Esophagus muscularis mucosa (tissue), 4 donors: ENCODE measurements at places on chromosomes 7 and 10. TPM values are rescaled to one million over a fixed set of nuclear protein-coding genes. Genes with fewer than 3 reads are reported as not detected.
A peak's percentile ranks its signal among the peaks of the same experiment; 100 is the strongest.

NAT16 gene
- not detected for total RNA-seq

DNA sequence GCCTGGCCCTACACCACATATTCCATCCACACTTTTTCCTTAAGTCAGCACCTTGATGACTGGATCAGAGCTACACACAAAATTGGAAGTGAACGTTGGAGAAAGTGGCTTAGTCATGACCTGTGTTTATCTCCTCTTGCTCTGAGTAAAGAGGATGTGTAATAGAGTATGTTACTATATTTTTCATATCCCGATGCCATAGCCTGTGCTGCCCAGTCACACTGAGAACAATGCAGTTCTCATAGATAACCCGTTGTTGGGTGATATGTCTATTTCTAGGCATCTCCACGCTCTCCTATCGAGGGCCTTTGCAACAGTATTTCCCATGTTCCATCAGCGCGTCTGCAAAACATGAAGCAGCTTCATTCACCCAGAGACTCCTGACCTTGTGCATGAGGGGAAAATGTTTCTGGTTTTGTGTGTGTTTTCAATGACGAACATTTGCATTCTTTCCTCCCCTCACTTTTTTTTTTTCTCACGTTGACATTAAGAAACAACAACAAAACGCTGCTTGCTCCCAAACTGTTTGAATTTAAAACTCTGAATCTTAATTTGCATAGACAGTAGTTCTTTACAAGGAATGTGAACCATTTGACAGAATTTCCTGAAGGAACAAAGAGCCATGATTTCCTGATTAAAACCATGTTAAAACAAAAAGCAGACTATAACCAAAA, 43.4 kb downstream of the GRK5 start:
- no peak for DNase-seq

GRCh38 chr7:137962875-137963507, 38.9 kb downstream of the CREB3L2 start:
- DNase-seq = no peak

ITPRID1 gene
- total RNA-seq = not detected

KCNH2 gene
- total RNA-seq = 29.8 TPM

HOXA4 gene
- 20.7 TPM for total RNA-seq

GRCh38 chr7:95693551-95694333, 78.6 kb upstream of the DYNC1I1 start:
- no peak for DNase-seq

- DNase-seq = no peak
These were observed 925.1 kb downstream of the LRMDA start for GRCh38 chr10:76356557-76356956.

SLC26A3 gene
- 4.5 TPM for total RNA-seq

DGKI gene
- total RNA-seq = 2.0 TPM

DNA sequence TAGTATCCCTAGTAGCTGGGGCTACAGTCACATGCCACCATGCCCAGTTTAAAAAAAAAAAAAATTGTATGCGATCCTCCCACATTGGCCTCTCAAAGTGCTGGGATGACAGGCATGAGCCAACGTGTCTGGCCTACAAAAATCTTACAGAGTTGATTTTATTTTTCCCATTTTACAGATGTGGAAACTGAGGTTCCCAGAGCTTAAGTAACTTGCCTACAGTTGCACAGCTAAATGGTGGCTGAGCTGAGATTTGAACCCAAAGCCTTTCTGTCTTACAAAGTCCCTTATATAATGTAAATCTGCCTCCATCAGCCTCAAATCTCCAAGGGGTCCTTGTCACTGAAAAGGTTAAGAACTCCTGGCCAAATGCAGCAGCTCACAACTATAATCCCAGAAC, 24.6 kb upstream of the LIMK1 start:
- no peak for DNase-seq

- DNase-seq = no peak
These were observed 99.9 kb downstream of the CREM start for GRCh38 chr10:35226507-35226906.

UNCX gene
- total RNA-seq = not detected

KLF14 gene
- total RNA-seq = not detected

DNA sequence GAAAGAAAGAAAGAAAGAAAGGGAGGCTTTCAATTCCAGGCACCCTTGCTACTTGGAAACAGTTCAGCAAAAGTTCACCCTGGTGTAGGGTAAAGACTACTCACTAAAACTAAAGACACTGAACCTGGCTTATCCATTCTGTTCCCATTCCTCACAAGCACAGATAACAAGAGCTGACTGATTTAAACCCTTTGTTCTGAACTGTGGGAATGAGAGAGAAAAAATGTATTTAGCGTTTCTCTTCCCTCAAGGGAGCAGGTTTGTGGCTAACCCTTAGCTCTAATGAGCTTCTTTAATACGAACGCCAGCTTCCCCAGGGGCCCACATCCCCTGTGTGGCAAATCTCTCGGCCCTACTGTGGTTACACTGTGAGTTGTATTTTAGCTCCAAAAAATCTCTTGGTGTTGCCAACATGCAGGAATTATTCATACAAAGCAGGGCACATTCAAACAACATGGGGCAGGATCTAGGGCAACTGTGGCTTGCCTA, 23.3 kb downstream of the PRTFDC1 start:
- no peak for DNase-seq

MMP21 gene
- not detected for total RNA-seq

- no peak for DNase-seq
These were observed 492.5 kb upstream of the ZMIZ1 start for GRCh38 chr10:78576276-78576675.

DNA sequence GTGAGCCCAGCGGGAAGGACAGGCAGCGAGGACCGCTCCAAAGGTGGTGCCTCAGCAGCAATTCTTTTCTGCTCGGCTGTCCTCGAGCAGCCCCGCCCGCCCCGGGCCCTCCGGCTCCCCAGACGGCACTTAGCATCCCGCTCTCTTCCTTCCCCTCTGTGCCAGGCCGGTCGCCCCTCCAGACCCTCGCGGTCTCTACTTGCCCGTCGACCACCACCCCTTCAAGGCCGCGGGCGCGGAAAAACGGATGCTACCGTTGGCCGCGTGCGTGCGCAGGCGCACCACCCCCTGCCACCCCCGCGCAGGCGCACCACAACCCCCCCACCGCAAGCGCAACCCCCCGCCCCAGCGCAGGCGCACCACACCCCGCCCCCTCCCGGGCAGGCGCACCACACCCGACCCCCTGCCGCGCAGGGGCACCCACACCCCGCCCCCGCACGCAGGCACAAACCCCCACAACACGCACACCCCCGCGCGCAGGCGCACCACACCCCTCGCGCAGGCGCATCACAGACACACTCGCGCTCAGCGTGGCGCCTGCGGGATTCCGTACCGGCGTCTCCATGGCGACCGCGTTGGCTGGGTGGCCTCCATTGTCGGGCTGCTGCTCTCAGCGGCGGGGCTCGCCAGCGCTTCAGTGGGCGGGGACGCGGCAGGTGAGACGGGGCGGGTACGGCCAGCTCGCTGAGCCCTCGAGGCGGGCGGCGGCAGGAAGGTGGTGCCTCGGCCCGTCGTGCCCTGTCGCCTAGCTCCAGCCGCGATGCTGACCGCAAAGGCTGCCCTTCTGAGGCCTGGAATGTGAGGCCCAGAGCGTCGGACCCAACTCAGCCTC, at the start of gene LRRC27:
Gene LRRC27, plus strand, starts transcription at position 593 of the 832 bp plus-strand sequence. CDS start 1,332 bp downstream, outside the sequence.
- DNase-seq = peak; percentile 99

DNA sequence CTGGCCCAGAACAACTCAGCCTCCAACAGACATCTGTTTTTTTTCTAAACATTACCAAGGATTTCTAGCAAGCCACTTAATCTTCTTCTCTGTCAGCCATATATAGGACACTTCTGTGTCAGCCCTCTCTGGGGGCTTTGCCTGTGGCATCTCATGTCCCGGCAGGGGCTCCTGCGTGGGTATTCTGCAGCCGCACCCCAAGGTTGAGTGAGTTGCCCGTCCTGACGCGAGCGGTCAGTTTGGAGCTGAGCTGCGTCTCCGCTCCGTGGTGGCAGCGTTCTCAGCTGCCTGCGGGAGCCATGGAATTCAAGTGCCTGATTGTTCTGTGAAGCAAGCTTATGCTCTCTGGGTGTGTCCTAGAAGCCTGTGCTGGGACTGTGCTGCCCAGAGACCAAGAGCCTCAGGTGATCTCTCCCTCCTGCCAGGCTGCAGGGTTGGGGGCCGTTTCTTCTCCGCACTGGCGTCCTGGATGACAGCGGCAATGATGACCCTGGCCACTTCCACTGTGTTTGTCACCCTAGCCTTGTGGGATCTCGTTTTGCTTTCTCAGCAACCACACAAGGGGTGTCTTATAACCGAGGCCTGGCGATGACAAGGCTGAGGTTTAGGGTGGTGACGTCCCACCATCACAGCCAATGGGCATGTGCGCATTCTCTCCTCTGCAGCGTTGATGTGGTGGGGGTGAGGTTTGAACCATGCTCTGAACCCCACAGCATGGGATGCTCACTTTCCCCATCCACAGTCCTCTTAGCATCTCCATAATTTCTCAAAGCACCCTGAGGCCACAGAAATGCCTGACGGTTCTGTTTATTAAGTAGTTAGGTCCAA, 612.6 kb upstream of the FOXK1 start:
- peak; percentile 66 for DNase-seq

DNA sequence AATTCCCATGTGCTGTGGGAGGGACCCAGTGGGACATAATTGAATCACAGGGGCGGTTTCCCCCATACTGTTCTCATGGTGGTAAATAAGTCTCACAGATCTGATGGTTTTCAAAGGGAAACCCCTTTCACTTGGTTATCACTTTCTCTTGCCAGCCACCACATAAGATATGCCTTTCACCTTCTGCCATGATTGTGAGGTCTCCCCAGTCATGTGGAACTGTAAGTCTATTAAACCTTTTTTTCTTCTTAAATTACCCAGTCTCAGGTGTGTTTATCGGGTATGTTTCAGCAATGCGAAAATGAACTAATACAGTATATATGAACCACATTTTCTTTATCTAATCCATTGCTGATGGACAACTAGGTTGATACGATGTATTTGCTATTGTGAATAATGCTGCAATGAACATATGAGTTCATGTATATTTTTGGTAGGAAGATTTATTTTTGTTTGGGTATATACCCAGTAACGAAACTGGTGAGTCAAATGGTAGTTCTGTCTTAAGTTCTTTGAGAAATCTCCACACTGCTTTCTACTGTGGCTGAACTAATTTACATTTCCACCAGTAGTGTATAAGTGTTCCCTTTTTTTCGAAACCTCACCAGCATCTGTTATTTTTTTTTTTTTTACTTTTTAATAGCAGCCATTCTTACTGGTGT, 70.0 kb upstream of the HGF start:
- DNase-seq = no peak

DNA sequence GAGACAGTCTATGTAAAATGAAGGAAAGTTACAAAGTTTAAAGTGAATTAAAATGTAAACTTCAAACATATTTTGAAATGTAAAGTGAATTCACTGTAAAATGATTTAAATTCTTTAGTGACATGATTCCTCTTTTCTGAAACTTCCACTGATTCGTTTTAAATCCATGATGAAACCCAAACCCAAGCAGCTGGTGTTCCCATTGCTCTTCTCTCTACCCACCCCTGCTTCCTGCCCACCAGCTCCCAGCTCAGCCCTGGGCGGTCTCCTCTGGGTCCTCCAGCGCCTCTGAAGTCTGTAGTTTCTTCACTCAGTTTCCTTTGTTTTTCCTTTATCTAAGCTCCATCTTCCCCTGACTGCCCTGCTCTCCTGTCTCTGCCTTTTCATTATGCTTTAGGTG, 175.9 kb downstream of the SNX10 start:
- no peak for DNase-seq

- no peak for DNase-seq
These were observed 27.9 kb upstream of the CCDC7 start for GRCh38 chr10:32417911-32418547.

DNA sequence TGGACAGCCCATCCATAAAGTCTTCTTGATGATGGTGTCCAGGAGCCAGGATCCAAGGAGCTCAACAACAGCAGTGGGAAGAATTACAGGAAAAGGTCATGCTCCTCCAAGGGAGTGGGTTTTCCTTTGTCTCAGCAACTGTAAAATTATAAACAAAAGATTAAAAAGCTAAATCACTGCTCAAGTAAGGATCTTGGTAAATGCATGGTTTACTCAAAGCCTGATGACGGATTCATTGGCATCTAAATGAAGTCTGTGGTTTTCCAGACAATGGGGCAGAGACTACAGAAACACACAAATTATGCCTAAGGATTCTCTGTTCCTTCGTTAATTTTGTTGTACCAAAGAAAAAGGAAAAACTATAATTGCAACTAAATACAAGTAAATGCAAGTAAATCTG, 36.4 kb upstream of the DLX6 start:
- DNase-seq = no peak

- no peak for DNase-seq
These were observed 63.7 kb upstream of the APBB1IP start for GRCh38 chr10:26374426-26374825.

DNA sequence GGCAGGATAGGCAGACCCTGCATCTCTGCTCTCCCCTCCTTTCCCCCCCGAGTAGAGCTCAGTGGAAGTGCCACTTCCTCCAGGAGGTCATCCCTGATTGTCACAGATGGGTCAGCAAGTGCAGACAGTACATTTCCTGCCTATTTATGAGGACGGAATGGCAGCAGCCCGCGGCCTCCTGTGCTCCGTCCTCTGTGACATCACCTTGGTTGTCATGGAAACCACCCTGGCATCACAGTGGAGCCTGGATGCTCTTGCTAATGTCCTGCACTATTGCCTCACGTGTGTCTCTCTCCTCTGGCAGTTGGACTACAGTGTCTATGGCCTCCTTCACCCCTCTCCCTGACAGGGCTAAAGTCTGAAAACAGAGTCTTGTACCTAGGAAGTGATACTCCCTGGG, 148.6 kb downstream of the SH3PXD2A start:
- no peak for DNase-seq

ALOX5 gene
- 14.2 TPM for total RNA-seq

DNA sequence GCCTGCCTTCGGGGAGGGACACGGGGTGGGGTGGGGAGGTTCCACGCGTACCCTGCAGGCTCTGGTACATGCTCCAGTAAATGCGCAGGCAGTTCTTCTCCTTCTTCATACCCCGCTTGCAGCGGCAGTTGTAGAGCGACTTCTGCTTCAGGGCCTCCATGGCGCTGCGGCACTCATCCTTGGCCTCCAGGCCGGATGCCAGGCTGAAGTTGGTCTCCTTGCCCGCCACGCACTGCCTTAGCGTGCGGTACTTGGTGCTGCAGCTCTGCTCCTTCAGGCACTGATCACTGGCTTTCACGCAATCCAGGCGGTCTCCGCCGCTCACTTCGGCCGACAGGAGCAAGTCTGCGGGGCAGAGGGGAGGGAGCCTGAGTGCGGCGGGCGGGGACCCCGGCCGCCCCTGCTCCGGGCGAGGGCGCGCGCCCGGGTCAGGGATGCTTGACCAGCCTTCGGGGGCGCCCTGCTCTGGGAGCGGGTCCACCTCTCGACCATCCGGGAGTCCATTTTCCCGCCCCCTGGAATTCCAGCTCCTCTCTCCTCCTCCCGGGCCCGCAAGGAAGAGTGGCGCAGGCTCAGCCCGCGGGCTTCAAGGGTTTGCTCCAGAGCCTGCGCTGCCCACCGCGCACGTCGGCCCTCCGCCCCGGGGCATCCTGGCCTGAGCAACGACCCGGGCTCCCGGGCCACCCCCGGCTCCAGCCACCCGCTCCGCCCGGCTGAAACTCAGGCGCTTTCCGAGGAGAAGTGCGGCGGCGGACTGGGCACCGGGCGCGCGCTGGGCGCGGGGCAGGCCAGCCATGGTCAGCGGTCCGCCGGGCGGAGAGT, 2.0 kb downstream of the GFRA1 start:
- DNase-seq = no peak
